T47D (cell line): ENCODE measurements at places on chromosomes 4 and X.

GRCh38 chr4:39635023-39635422, 3.6 kb downstream of the SMIM14 start:
- peak; percentile 86 for DNase-seq

- DNase-seq: no peak
Measured at GRCh38 chr4:37758226-37758625, 68.3 kb upstream of the PGM2 start.

DNA sequence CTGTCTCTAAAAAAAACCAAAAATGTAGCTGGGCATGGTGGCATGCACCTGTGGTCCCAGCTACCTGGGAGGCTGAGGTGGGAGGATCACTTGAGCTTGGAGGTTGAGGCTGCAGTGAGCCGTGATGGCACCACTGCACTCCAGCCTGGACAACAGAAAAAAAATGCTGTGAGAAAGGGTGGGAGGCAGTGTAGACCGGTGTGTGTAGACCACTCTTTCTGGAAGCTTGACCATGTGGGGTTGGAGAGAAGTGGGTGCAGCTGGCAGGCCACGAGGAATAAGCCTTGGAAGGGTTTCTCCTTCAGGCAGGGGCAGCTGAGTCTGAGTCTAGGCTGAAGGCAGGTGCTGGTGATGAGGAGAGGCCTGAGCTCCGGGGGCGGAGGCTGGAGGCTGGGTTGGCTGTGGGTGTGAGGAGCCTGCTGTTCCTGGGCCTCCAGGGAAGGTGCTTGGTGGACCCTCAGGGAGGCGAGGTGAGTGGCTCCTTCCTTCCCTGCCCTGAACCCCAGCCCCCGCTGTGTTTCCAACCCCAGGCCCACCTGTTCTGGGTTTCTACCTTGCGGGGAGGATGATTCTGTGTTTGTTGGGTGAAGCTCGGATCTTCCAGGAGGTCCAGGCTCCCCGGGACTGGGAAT, 9.3 kb upstream of the TBC1D14 start:
- DNase-seq: no peak

- DNase-seq: no peak
Measured at GRCh38 chr4:55398461-55398860, 2.7 kb downstream of the TMEM165 start.

GRCh38 chr4:152965611-152966010, 29.5 kb downstream of the FHDC1 start:
- no peak for DNase-seq

- DNase-seq: no peak
Measured at GRCh38 chr4:73452953-73453700, 17.1 kb downstream of the AFP start.

GRCh38 chr4:15035159-15035558, 32.9 kb downstream of the CPEB2 start:
- no peak for DNase-seq

- DNase-seq: no peak
Measured at GRCh38 chr4:86950831-86951525, 16.2 kb downstream of the AFF1 start.

DNA sequence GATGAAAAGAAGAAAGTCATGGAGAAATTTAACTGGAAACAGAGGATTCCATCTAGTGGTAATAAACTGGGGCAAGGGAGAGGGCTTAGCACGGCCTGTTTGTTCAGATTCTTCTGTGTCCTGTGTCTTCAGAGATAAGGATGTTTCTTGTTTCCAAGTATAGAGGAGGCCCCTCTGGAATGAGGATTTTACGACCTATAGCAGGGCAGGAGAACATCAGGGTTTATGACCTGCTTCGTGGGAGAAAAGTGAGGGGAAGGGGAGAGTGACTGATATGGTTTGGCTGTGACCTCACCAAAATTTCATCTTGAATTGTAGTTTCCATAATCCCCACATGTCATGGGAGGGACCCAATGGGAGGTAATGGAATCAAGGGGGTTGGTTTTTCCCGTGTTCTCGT, 93.0 kb upstream of the LDB2 start:
- no peak for DNase-seq

- no peak for DNase-seq
Measured at GRCh38 chr4:58587856-58588255, 1477.7 kb upstream of the IGFBP7 start.

GRCh38 chrX:137916090-137916746, 350.3 kb downstream of the ZIC3 start:
- no peak for DNase-seq

GRCh38 chrX:124332481-124333424, at the start of gene TEX13D:
Gene TEX13D, plus strand, starts transcription at chrX:124332660. Its CDS starts 258 bp downstream, at chrX:124332918.
- DNase-seq: no peak

- no peak for DNase-seq
Measured at GRCh38 chr4:75698162-75698962, 25.2 kb upstream of the G3BP2 start.

GRCh38 chr4:55087009-55087912, 38.1 kb downstream of the KDR start:
- DNase-seq: no peak

DNA sequence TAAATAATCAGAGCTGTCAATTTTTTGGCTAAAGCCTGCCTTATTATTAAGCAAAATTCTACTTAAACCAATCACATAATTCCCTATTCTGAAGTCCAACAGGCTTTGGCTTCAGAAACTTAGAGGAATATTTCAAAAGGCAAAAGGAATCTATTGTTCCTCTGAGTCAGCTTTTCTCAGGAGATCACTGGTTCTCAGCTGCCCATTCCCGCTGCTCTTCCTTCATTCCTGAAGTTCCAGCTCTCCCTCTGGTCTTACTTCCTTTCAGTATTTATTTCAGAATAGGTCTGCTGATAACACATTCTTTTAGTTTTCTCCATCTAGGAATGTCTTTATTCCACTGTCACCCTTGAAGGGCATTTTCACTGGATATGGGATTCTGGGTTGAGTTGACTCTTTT, 133.7 kb downstream of the SOWAHB start:
- no peak for DNase-seq

- DNase-seq: no peak
Measured at GRCh38 chr4:127155116-127155515, 477.6 kb upstream of the INTU start.

DNA sequence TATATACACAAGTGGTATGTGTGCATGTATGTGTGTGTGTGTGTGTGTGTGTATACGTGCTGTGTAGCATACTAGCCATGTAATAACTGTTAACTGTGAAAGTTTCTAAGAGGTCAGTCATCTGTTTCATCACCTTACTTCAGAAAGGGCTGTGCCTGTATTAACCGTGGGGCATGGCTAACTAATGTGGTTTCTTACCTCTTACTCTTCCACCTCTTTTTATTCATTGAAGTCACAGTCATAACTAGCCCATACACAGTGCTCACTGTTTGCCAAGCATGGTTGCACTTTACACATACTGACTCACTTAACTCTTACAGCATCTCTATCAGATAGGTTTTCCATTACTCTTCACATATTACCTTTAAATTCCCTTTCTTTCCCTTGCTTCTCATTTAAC, 23.7 kb upstream of the LRAT start:
- no peak for DNase-seq

- no peak for DNase-seq
Measured at GRCh38 chrX:106718709-106719108, 7.8 kb upstream of the RNF128 start.

- no peak for DNase-seq
Measured at GRCh38 chr4:124019749-124020549, 623.4 kb downstream of the SPRY1 start.

DNA sequence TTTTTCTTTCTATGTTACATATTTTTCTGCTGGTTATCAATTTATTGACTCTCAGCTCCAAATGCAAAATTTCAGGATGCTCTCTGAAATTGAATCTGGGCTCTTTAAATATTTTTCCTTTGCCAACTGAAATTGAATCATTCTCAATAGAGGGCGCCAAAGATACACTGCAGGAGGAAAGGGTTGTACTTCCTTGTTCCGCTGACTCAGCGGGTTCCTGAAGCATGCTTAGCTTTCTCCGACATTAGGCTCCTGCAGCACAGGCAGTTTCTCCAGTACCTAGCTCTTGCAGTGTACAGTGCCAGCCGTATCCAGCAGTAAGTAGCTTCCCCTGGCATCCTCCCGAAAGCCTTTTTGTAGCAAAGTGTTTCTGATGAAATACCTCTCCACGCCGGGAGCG, 28.8 kb upstream of the CFAP47 start:
- peak; percentile 6 for DNase-seq

DNA sequence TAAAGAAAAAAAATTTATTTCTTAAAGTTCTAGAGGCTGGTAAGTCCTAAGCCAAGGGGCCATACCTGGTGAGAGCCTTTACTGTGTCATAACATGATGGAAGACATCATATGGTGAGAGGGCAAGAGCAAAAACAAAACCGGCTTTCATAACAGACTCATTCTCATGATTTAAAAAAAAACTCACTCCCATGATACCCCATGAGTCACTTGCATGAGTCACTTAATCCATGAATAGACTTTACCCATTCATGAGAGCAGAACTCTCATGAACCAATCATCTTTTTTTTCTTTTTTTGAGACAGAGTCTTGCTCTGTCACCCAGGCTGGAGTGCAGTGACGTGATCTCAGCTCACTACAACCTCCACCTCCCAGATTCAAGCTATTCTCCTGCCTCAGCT, 369.7 kb upstream of the DIAPH2 start:
- no peak for DNase-seq

DNA sequence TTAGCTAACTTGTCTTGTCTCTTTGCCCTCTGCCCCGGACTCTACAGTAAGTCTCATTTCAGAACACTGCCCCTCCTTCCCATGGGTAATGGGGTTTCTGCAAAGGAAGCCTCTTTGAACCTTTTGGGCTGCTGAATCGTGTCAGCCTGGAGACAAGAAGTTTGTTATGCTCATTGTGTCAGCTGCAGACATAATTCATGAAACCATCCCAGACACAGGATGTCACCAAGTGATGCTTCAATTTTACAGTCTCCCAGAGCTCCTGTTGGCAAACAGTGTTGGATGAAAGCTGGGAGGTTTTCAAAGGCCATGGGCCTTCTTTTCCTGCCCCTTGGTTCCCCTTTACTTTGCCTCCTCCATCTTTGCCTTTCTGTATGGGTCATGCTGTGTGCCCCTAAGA, 223.1 kb upstream of the TAPT1 start:
- no peak for DNase-seq

DNA sequence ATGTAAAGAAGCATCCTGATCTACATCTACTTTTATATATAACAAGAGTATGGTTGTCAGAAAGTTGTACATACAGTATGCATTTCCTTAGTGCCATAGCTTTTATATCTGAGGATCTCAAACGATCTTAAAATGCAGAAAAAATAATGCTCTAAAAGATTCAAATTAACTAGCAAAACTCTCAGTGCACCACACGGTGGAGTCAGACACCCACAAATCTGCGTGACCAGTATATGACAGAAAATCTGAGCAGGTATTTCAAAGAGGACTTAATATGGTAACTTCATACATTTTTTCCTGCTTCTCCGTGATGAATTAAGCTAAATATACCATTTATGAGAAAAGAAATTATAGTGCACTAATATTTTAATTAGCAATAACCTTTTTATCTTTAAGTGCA, 803.0 kb downstream of the DMD start:
- no peak for DNase-seq

- DNase-seq: no peak
Measured at GRCh38 chr4:42132099-42132498, 20.4 kb downstream of the BEND4 start.

GRCh38 chr4:185565696-185566095, 30.4 kb upstream of the PDLIM3 start:
- DNase-seq: no peak

GRCh38 chrX:106283841-106284240, 115.7 kb downstream of the PWWP3B start:
- no peak for DNase-seq

GRCh38 chrX:155235891-155236290, 19.6 kb downstream of the VBP1 start:
- peak; percentile 66 for DNase-seq

GRCh38 chrX:44747317-44747716, 96.5 kb upstream of the DUSP21 start:
- DNase-seq: no peak

- DNase-seq: peak; percentile 1
Measured at GRCh38 chrX:103376979-103377324, 614 bp downstream of the BEX3 start.

DNA sequence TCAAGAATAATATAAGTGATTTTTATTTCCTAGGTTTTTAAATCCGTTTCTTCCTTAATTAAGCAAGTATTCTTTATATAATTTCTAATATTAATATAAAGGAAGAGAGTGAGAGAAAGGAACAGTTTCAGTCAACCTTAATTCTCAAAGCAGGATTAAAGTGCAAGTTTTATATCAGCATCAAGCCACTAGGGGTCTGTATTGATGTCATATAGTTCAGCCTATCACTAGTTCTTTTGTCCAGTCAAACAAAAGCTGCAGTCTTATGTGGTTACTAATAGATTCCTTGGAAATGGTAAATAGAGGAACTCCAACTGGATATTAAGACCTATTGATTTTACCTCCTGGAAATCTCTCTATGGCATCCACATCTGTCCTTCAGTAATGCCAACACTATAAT, 82.0 kb downstream of the NAP1L3 start:
- DNase-seq: no peak

GRCh38 chr4:146214238-146214637, at the start of gene REELD1:
Gene REELD1, plus strand, starts transcription at chr4:146214538. Its CDS starts 2,415 bp downstream, at chr4:146216953.
- no peak for DNase-seq

- peak; percentile 79 for DNase-seq
Measured at GRCh38 chr4:170138580-170139194, 48.9 kb upstream of the AADAT start.

DNA sequence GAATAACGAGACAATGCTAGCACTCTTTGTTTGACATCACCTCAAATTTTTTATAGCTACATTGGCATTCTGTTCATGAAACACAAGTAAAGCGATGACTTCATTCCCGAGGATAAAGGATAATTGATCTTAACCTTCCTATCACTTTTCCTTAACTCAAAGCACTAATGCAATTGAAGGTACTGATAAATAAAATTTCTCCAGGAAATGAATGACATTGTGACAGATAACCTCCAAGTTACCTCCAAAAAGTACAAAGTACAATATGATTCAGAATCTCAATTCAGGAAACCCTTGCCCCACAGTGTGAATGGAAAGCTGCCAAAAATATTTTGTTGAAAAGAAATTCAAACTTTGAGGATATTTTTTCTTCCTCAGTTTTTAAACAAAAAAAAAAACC, 1.8 kb downstream of the PRSS12 start:
- DNase-seq: no peak

- peak; percentile 21 for DNase-seq
Measured at GRCh38 chrX:13223868-13224567, 95.8 kb downstream of the ATXN3L start.

- no peak for DNase-seq
Measured at GRCh38 chrX:55521687-55522086, 32.0 kb upstream of the USP51 start.

DNA sequence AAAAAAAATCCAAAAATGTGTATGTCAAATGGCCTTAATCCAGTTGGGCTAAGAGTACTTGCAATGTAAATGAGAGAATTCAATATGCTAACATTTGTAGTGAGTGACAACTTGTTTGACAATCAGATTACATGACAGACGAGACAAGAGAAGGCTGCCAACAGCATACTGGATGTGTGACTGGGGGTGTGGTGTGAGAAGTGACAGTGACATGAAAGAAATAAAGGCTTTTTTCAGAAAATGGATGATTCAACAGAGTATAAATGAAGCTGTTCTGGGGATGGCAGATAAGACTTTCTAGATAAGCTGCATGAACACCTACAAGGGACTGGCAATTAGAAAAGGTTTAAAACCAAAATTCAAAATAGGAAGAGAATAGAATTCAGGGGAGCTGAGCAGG, 143.4 kb downstream of the CENPC start:
- DNase-seq: no peak

GRCh38 chr4:180219080-180219479, 2024.1 kb upstream of the TENM3 start:
- no peak for DNase-seq
